Upper lobe of left lung (tissue), 6 donors: ENCODE measurements at places on chromosomes 7 and 10.

DNA sequence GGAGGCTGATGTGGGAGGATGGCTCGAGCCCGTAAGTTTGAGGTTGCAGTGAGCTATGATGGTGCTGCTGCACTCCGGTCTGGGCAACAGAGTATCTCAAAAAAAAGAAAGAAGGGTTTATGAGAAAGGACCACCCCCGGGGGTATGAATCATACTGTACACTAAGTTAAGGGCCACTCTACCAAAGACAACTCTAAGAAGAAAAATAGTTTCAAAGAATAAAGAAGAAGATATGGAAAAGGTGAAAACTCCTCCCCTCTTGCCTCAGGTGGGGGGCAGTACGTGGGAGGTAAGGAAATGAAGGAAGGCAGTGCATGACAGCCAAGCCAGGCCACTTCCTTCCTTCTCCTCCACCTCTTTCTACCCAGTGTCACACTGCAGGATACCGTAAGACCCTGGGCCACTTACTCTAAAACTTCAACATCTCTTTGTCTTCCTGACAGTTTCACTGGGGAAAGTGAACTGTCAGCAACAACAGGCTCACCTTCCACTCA is 61.3 kb downstream of the PIP4K2A start:
- DNase-seq = no peak

DNA sequence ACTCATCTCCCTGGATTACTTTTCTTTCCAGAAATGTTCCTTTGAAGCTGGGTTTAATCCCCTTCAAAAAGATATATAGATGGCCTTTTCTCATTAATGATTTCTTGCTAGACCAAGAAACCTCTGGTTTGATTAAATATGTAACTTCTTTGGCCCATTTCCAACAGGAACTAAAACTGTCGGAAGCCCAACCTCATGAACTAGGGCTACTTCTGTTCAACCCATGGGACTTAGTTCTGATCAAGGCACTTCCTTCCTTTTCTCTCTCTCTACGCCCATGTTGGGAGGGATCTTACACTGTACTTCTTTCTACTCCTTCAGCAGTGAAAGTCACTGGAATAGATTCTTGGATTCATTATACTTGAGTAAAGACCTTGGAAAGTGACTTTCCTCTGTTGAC is 83.6 kb downstream of the TMEM106B start:
- DNase-seq = no peak

GRCh38 chr7:117592011-117592635 is 112.3 kb downstream of the CFTR start:
- no peak for DNase-seq

- DNase-seq = no peak
Measured at GRCh38 chr10:29917311-29917710, 142.1 kb downstream of the JCAD start.

DNA sequence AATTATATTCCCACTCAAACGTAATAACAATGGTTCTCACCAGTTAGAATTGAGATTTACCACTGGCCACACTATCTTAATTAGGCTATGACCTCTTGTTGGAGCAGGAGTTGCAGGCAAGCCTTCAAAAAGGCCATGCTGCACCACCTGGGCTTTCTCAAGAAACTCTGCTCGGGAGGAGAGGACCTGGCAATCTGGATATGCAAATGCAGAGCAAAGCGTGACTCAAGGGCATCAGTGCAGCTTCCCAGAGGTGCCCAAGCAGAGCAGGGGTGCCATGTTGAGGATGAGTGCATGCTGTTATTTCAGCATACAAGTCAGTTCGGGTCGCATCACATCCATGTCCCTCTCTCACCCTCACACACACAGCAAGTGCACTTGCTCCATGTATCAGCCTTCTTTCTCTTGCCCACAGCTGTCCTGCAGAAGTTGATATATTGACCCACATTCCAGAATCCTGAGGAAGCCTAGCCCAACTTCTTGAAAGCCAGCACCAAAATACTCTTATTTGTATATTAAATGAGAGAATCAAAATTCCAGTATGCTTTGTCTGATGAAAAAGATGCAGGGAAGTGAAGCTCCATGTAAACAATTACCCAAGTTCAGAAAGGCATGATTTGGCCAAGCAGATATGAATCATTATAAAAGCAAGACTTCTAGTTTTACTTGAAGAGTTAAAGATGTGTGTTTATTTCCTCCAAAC is 55.7 kb upstream of the IL6 start:
- DNase-seq = no peak

- DNase-seq = no peak
Measured at GRCh38 chr7:56077681-56078080, 13.6 kb downstream of the SUMF2 start.

DNA sequence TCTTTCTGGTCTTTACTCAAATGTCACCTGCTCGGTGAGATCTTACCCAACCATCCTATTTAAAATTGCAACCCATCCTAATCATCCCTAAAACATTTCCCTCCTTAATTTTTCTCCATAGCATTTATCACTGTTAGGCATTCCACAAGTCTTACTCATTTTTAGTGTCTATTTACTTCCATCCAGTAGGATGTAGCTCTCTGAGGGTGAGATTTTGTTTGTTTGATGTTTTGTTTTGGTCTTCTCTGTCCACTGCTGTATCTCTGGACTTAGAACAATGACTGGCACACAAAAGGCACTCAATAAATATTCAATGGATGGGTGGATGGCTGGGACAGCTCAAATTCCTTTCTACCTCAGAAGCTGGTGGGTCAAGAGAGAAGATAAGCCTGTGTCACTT is 15.8 kb upstream of the DUSP5 start:
- no peak for DNase-seq

DNA sequence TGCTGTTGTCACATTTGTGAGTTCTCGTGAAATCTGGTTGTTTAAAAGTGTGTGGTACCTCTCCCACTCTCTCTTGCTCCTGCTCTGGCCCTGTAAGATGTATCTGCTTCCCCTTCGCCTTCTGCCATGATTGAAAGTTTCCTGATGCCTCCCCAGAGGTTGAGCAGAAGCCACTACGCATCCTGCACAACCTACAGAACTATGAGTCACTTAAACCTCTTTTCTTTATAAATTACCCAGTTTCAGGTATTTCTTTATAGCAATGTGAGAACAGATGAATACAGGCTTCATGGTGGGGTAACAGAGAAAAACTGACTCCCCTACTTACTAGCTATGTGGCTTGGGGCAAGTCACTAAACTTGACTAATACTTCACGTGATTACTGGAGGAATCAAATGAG is 18.0 kb upstream of the STEAP4 start:
- no peak for DNase-seq

DNA sequence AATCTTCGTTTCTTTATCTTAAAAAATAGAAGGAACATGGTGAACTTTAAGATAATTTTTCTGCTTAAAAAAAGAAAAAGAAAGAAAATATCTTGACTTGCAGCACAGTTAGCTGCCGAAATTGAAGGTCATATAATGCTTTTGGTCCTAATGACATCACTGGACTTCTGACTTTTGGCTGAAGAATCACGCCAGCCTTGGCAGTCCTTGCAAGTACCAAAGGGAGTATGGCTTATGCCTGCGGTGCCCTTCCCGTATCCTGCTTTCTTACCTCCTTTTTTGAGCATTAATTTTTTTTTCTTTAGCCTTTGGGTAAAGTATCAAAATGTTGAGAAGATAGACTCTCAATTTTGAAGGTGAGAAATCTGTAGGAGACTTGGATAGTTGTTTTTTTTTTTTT is 7.0 kb downstream of the BMPR1A start:
- no peak for DNase-seq

- no peak for DNase-seq
Measured at GRCh38 chr7:113144817-113145216, 26.5 kb upstream of the SMIM30 start.

- no peak for DNase-seq
Measured at GRCh38 chr10:7122561-7122960, 288.3 kb downstream of the SFMBT2 start.

- no peak for DNase-seq
Measured at GRCh38 chr7:99016196-99016595, 127.7 kb downstream of the SMURF1 start.

GRCh38 chr10:119377958-119378736 is 164.4 kb downstream of the RGS10 start:
- no peak for DNase-seq

DNA sequence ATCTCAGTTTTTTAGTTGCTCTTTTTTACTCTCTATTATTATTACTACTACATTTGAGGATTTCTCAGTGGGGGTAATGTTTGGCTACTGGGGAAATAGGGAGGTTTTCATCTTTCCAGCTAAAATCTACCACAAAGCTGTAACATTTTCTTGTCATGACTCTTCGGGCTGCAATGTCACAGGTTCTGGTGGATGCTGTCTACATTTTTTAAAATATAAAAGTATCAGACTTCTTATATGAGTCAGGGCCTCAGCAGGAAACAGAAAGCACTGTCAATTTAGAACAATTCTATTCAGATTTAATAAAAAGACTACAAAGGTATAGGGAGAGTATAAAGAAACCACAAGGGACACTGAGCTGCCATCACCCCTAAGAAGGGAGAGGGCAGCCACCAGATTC is 61.6 kb downstream of the DNAJC12 start:
- no peak for DNase-seq

DNA sequence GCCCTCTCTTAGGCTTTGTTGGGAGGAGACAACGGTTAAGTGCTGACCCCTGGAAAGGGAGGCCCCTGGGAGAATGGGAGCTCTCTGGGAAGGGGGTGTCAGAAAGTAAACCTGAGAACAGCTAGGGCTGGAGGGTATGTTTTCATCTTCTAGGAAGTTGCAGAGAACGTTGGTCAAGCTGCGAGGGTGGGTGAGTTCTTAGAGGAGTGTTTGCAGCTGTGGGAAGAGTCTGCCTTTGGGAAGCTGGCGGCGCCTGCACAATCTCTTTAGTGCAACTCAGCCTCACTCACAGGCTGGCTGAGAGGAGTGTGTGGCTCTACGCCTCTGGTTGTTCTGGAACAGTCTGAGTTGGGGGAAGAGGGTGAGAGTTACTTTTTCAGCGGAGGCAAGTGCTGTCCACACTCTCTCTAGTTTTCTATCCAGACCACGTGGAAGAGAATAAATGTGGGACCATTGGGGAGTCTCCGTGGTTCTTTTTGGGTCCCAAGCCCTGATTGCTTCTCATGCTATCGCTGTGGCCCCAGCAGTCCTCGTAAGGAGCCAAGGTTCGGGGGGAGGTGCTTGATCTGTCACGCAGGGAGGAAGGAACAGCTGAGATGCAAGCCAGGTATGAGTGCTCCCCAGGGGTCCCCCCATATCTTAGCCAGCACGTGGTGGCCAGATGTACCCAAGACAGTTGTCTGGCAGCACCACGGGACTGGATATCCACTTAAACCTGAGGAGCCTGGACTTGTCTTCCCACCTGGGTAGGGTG is 237.2 kb downstream of the BUB3 start:
- no peak for DNase-seq

DNA sequence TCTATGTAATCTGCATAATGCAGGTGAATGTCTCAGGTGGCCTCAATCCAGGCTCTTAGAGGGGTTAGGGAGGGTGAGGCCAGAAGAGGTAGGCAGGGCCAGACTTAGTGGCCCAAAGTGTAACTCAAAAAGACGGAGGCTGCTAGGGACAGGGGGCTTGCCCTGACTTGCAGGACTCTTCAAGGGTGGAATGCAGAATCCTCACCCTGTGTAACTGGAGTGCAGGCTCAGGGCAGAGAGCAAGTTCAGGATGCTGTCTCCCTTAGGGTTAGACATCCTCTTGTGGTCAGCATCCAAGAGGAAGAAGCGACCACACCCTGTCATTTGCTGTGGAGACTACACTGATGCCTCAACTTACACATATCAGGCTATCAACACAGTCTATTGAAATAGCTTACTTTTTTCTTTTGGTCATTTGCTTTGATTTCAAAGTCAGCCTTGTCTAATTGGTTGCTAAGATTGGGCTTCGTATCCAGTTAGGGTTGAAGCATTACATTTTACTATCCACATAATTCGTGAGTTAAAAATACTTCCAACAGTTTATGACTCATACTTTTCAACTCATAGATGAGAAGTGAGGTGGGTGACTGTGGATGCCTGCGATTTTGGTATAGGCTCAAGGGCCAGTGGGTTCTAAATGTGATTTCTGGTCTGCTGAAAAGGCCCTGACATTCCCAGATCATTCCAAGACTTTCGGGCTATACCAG is 563.6 kb downstream of the SUGCT start:
- no peak for DNase-seq

GRCh38 chr7:142611566-142612236 is 137.6 kb upstream of the PRSS1 start:
- no peak for DNase-seq

DNA sequence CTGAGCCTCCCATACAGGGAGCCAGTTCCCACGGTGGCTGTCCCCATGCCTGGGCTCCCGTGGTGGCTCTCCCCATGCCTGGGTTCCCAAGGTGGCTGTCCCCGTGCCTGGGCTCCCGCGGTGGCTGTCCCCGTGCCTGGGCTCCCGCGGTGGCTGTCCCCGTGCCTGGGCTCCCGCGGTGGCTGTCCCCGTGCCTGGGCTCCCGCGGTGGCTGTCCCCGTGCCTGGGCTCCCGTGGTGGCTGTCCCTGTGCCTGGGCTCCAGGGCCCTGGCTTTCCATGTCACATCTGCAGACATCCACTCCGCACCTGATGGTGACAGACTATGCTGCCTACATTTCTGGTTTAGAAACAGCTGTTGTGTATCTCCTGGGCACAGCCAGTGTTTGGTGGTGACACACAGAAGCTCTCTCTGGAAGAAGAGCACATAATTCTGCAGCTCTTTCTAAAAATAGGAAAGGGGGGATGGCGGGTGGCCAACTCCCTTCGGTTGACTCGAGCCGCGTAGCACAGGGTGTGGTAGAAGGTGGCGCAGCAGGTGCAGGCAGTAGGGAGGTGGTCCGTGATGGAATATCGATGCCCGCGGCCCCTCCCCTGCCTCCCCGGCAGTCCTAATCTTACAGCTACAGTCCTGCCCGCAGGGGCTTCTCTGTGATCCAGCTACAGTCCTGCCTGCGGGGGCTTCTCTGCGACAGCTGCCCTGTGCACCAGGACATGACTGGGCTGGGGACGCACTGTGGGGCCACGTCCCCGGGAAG is 251.2 kb downstream of the DNAJB6 start:
- DNase-seq = no peak

- DNase-seq = no peak
Measured at GRCh38 chr10:105597312-105597711, 956.2 kb downstream of the SORCS3 start.
